ENCODE measurements at places on chromosomes 16 and 17.
A peak's percentile ranks its signal among the peaks of the same experiment; 100 is the strongest.

DNA sequence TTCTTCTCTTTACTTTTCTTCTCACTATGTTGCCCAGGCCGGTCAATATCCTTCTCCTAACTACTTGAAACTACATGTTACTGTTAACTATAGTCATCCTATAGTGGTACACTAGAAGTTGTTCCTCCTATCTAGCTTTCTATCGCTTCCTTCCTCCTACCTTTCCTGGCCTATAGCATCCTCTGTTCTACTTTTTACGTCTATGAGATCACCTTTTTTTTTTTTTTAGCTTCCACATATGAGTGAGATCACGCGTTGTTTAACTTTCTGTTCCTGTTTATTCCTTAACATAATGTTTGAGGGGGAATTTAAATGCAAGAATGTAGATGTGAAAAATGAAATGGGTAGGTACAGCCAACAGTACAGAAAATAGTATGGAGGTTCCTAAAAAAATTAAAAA, 30.5 kb upstream of the YPEL2 start:
- no peak for DNase-seq

DNA sequence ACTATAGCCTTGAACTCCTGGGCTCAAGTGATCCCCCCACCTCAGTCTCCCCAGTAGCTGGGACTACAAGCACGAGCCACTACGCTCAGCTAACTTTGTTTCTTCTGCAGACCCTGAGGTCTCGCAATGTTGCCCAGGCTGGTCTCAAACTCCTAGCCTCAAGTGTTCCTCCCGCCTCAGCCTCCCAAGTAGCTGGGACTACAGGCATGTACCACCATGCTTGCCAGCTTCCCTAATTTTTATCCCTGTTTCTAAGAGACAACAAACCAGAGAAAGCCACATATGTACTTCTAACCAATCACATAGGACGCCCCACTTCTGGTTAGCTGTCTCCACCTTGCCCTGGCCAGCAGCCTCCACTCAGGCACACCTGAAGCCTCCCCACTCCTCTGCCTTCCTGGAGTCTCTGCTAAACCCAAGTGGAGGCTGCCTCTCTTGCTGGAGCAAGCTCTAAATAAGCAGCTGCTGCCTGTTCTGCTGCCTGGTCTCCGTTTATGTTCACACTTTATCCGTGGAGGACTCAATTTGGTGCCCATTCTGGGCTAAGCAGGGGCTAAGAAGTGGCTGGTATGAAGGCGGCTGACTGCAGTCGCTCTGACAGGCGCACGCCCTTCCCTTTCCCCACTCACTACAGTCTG, 24.7 kb downstream of the NSMCE1 start:
- no peak for DNase-seq

GRCh38 chr16:73150786-73151185, 102.9 kb upstream of the ZFHX3 start:
- no peak for DNase-seq

DNA sequence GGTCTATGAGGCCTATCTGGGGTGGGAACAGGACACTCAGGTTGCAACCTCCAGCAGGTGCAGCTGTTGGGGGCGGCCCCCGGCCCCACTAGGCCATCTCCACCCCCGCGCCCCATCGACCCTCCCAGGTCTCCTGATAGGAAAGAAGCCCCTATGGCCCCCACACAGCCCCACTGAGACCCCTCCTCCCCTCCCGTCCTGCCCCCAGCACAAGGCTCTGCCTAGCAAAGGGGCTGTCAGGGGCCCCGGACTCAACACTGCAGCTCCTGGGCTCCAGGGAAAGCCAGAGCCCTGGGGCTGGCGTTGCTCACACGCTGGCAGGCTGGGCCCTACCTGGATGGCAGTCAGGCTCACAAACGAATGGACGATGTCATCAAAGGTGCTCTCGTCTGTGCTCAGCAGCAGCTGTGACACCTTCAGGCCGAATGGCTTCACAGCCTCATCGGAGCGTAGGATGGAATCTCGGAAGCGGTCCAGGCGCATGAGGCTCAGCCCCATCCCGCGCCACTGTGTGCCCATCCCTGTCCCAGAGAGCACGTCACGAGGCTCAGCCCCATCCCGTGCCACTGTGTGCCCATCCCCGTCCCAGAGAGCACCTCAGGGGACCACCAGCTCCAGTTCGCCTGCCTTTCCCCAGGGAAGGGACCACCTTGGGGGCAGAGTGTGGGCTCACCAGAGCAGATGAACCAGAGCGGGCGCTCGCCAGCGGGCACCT, 7.3 kb downstream of the FASN start:
- DNase-seq = no peak

GRCh38 chr16:75433732-75434413, 570 bp upstream of the CFDP1 start:
- peak; percentile 74 for DNase-seq

DNA sequence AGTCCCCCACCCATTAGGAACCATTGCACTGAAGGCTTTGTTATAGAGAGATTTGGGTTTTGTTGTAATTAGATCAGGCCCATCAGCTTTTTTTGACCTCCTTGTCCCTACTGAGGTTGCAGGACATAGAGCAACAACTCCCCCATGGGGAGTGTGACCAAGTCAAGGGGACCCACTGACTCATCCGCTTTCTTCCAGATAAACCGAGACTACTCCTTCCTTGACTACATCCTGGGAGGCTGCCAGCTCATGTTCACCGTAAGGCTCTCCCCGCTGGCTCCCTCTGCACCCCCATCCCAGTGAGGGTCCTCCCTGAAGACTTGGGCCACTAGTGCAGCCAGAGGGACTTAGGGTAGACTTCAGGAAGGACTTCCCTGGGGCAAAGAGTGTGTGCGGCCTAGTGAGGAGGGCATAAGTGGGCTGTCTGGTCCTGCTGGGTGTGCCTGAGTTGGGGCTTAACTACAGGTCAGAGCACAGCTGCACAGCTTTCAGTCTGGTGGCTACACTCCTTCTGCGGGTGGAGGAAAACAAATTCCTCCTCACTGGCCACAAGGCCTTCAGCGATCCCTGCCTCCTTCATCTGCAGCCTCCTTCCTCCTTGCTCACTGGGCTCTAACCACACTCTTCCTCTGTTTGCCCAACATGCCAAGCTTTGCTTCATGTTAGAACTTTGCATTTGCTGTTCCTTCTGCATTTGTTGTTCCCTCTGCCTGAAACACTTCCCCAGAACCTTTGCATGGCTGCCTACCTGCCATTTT, 31.0 kb downstream of the CPNE2 start:
- DNase-seq = no peak

- DNase-seq = no peak
Measured at GRCh38 chr16:800834-801511, 439 bp upstream of the GNG13 start.

- DNase-seq = no peak
Measured at GRCh38 chr17:9865586-9865985, 39.5 kb downstream of the RCVRN start.

GRCh38 chr16:27461483-27462171, 59.7 kb downstream of the IL21R start:
- no peak for DNase-seq

- no peak for DNase-seq
Measured at GRCh38 chr16:80680839-80681238, 123.6 kb downstream of the CDYL2 start.

- DNase-seq = no peak
Measured at GRCh38 chr16:89110641-89111040, 17.0 kb downstream of the ACSF3 start.

GRCh38 chr17:83192161-83192788, 112.9 kb downstream of the METRNL start:
- DNase-seq = no peak

GRCh38 chr17:5354886-5355415, 64.5 kb downstream of the NUP88 start:
- DNase-seq = no peak

DNA sequence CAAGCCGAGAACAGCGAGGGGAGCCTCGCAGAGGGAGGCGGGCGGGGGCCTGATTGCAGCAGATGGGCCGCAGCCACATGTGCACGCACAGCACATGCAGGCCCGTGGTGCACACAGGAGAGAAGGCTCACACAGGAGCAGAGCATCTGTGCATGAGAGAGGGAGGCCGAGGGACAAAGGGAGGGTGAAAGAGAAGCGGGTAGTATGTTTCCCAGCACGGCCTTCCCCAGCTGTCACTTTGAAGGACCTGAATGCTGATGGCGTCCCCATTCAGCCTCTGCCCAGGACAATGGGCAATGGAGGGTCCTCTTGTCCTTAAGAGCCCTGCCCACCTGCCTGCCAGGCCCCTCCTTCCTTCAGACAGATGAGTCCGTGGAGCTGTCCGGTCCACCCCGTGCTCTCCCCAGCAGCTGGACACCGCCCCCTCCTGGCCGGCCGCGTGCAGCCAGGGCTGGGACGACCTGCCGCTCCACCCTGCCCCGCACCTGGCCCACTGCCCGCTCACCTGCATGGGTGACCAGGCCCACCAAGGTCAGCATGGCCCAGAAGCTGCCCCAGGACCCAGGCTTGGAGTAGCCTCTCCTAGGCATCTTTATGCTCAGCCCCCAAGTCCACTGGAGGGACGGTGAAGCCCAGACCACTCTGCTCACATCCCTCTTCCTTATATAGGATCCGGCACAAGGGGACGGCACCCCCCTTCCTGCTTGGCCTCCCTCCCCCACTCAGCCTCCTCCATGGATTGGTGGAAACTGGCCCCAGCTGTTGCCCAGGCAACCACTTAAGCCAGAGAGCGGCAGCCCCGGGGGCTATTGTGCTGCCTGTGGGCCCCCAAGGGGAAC, at the start of gene BTBD17:
Gene BTBD17, minus strand, starts transcription at position 639 of the 839 bp plus-strand sequence. Its CDS starts 49 bp downstream, at position 590.
- no peak for DNase-seq

DNA sequence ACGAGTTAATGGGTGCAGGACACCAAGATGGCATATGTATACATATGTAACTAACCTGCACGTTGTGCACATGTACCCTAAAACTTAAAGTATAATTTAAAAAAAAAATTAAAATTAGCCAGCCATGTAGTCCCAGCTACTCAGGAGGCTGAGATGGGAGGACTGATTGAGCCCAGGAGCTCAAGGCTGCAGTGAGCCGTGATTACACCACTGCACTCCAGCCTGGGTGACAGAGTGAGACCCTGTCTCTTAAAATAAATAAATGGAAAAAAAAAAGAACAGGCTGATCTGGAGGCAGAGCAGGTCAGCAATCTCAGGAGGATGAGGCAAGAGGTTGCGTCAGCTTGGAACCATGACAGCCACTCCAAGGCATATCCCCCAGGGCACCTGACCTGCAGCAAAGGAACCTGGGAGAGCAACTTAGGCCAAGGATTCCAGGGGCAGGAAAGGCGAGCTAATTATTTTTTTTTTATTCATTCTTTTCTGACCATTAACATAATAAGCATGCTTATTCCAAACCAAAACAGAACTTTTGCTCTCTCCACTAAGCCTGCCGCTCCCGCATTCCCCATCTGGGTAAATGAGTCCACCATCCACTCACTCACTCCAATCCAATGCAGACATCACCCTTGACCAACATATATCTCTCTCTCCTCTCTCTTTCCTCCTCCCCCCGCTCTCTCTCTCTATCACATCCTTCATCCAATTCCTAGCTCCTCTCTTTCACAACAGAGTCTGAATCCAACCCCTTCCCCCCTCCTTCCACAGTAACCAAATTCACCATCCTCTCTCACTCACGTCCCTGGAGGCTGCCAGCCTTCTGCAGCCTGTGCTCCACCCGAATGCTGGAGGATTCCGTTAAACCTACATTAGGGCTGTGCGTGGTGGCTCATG, 47.7 kb downstream of the TK2 start:
- DNase-seq = no peak

GRCh38 chr16:4846503-4846900, 586 bp downstream of the GLYR1 start:
- no peak for DNase-seq

DNA sequence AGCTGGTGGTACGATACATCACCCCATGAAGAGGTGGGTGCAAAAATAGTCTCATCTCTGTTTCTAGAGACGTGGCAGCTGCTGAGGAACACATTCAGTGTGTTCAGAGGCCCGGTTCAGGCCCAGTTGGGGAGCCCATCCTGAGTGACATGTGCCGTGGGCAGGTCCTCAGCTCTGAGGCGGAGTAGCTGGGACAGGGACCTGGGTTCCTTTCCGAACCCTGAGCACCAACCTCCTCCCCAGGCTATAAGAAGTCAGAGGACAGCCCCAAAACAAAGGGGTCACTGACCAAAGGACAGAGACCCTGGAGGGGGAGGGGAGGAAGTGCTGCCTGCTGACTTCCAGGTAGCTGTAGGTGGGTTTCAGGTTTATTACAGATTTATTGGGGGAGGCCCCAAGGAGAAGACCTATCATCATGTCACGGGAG, 5.1 kb downstream of the LDHD start:
- DNase-seq = no peak

DNA sequence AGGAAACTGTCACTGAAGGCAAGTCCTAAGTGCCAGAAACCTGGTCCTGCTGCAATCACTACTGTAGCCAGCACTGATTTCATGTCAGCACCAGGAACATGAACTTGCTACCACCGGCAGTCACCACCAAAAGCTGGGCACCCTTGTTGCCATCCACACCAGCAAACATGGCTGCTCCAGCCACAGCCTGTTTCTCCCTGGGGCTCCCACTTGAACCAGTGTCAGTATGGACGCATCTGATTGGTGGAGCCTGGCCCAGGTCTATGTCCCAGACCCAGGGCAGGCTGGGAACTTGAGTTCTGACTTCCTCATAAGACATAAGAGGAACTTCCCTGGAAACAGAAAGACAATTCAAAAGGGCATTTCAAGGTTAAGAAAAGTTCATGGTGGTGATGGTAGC, 56.5 kb downstream of the COPRS start:
- no peak for DNase-seq

DNA sequence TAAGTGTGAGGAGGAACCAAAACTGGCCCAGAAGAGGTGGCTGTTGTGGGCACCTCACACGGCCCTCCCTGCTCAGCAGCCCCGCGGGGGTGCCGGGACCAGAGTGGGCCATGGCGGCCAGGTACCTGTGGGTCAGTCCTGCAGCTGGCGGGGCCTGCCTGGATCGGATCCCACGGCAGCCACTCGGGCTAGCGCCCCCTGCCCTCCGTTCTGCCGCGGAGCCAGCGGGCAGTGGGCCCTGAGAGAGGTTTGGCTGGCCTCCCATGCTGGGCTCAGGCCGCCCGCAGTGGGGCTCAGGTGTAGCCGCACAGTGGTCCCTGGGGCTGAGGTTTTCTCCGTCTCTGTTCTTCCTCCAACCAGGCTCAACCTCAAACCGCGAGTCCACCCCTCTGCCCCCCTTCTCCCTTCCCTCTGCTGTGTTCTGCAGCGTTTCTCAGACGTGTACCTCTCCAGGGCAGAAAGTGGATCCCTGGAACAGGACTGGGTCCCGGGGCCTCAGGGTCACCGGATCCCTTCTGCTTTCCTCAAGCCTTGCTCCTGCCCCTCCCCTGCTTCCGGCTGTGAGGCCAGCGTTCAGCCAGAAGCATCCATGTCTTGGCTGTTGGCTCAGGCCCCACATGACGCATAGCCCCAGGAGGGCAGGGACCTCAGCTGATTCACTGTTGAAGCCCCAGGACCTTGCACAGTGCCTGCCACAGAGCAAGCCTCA, 28.6 kb upstream of the ITGA3 start:
- DNase-seq = no peak

All from activated naive CD4-positive, alpha-beta T cell (primary cell).